ENCODE measurements at places on chromosomes 2 and 18.

DNA sequence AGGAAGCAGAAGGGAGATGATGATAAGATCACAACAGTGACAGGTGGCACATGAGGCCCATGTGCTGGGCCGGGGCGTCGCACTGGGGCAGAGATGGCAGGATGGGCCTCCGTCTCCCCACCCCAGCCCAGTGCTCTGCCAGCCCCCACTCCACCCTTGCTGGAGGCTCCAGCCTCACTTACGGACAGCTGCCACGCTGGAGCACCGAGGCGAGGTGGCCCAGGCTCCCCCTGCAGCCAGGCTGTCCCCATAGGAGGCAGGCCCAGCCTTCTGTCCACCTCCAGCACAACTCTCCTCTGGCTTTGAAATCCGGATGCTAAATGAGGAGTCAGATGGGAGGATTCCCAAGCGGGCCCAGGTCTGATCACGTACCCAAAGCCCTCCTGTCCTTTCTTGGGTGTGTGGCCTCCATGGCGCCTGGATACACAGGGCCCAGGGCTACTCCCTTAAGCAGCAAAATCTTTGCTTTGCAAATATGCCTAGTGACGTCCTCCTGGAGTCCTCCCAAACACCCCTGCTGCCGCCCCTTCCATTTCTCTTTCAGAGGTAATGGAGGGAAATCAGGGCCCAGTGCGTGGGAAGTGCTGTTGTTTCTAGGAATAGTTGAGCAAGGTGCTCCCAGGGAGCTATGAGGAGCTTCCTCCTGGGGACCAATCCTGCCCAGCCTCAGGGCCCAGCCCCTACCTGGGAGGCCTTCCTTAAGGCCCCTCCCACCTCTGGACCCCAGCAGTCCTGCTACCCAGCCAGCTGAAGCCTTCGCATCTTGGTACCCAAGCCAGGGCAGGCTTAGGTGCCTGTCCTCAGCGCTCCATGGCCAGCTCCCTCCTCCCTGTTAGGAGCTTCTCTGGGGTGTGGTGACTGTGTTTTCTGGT lies 170.4 kb upstream of the MYCN start:
- DNase-seq, result no peak

DNA sequence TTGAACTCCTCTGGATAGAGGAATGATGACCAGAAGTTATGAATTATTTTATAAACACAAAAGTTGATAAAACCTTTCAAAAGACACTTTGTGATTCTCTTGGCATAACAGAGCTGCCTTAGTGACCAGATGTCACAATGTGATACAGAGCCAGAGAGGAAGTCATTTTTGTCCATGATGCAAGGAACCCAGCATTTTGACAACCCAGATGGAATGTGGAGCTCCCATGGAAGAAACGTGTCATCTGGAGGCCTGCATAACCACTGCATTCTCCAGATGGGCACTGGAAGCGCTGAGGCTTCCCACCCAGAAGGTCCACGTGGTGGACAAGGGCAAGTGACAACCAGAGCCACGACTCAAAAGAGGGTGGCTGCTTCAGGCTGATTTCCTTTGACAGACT lies 30.1 kb downstream of the HRH4 start:
- DNase-seq, result no peak

DNA sequence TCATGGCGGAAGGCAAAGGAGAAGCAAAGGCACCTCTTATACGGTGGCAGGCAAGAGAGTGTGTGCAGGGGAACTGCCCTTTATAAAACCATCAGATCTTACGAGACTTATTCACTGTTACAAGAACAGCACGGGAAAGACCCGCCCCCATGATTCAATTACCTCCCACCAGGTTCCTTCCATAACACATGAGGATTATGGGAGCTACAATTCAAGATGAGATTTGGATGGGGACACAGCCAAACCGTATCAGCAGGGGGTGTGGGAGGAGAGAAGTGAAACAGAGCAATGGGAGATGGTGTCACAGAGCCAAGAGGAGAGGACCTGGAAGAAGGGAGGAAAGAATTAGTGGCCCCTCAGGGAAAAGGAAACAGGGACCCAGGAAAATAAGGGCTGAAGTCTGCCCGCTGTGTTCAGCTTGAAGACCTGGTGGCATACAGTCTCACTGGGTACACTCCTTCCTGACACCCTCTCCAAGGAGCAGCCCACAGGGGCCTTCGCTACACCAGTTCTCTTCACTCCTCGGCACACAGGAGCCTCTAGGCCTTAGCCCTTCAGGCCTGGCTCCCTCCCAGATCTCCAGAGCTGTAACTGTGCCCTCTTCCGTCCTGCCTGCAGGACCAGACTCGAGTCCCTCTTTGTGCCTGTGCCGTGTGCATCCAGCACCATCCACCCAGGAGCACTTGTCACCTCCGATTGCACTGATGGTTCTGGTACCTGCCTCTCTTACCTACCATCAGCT lies 262.1 kb downstream of the EIPR1 start:
- no peak for DNase-seq

DNA sequence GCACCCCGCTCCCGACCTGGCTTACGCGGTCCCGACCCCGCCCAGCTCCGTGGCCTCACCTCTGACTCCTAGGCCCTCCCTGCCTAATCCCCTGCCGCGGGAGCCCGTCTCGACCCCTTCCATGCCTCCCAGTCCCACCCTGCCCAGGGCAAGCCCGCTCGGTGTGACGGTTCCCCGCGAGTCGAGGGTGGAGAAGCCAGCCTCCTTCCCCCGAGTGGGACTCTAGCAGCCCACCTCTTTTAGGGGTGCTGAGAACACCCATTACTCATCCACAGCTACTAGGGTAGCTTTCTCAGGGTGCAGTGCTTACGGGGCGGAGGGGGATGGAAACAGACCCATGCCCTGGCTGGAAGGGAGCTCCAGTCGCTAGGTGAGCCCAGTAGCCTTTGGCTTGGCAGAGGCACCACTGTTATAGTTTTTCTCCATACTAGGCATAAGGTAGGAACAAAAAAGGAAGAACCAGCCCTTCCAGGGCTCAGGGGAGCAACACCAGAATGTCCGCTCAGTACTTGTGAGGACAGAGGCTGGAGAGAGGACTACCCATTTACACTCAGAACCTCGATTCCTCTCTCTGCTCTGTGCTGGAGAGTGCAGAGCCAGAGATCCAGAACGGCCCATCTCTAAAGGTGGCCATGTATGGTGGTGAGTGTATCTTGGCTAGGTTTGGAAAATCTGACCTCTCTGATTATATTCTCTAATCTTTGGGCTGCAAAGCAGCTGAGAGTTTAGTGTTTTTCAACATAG lies 606 bp downstream of the AGBL5 start:
- no peak for DNase-seq

DNA sequence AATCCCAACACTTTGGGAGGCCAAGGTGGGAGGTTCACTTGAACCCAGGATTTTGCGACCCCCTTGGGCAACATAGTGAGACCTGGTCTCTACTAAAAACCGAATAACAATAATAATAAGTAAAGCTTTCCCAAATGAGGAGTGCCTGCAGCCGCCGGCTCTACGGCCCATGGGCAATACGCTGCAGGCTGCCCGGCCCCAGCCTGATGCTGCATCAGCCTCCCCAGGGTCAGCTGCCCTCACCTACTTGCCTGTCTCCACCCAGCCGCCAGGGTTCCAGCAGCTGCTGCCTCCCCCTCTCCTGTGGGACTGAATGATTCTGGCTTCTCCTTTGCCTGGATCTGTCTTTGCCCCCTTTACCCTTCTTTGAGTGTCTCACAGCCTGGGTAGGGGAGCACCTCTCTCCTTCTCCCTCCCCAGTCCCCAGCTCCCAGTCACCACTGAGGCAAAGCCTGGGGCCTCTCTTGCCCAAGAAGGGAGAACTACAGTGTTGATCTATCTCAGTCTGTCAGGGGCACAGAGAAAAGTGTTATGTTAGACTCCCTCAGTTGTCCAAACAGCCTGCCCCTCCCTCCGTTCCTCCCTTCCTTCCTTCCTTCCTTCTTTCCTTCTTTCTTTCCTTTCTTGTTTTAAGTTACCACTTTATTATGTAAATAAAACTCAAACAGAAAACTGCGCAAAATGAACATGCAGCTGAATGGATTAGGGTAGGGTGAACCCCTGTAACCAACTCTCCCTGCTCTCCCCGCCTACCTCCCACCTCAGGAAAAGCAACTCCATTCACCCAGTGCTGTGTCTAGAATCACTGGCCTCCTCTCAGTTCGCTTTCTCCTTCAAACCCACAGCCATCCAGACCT lies 38.2 kb upstream of the NPAS2 start:
- DNase-seq, result no peak

GRCh38 chr2:47617523-47618271 lies 165.2 kb upstream of the MSH6 start:
- no peak for DNase-seq

DNA sequence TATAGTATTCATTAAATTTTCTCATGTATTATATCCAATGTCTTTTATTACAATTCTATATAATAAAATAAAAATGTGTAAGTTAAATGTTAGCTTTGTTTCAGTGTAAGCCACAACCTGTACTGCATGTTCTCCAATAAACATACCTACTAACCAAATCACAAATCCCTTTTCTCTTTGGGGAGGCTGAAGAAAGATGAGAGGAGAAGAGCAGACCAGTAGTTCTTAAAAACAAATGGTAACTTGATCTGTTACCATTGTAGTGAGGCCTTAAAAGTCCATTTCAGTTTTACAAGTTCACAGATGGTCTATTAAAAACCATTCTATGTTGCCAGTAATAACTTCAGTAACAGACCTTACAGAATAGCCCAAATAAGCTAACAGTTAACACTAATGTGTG lies 100.5 kb downstream of the SOS1 start:
- no peak for DNase-seq

DNA sequence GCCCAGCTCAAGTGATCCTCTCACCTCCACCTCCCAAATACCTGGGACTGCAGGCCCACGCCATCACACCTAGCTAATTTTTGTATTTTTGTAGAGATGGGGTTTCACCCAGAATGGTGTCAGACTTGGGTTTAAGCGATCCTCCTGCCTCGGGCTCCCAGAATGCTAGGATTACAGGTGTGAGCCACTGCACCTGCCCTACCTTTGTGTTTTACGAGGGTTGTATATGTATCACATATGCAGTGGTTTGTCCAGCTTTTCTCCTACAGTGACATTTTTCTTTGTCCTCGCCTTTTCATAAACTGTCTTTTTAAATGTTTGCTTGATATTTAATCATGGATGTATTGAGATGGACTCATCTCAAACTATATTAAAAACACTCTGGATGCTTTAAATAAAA lies 38.5 kb downstream of the AGAP1 start:
- no peak for DNase-seq

- no peak for DNase-seq
These were observed 48.8 kb downstream of the TFCP2L1 start for GRCh38 chr2:121236101-121236640.

DNA sequence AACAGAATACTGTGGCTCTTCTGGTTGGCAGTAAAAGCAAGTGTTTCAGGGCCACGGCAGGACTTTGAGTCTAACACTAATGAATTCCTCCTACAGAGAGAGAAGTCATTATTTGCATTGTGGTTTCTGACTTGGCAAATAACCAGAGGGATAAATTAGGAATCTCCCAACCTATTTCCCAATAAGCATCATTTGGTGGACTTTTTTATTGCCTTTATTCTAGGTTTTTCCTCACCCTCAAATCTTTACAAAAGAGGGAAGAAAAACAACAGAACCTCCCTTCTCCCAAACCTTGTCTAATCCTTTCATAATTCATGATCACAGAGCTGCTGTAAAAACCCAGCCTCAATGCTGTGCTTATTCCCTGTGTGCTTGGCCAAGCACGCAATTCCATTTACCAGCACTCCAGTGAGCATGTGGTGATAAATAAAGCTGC lies 179.7 kb downstream of the AGPS start:
- DNase-seq, result no peak

DNA sequence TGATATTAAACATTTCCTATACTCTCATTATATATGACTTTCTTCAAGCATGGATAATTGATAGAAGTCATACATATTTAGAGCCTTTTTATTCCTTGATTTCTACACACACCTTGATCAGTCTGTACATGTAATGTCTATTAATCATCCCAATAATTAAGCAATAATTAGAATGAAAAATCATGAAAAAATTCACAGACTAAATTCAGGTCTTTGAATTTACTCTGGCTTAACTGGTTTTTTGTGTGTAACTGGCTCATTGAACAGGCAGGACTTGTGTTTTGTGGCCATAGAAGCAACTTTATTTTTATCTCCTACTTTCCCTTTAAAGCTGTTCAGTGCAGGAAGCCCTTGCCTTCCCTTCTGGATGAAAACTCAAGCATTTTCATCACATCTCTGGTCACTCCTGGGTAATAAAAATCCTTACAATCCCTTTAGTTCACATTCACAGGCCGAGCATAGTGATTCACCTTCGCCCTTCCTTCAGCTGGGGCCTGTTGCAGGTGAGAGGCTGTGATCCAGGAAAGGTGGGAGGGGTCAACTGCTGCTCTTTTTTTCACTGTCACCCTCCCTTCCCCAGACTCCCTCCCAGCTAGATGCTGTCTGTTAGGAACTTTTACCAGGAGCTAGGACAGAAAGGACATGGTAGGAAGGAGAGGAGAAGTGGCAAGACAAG lies 58.0 kb upstream of the ITSN2 start:
- no peak for DNase-seq

- no peak for DNase-seq
These were observed 73.8 kb downstream of the NEURL3 start for GRCh38 chr2:96431319-96431718.

- no peak for DNase-seq
These were observed 385.2 kb downstream of the CMPK2 start for GRCh38 chr2:6480514-6480913.

DNA sequence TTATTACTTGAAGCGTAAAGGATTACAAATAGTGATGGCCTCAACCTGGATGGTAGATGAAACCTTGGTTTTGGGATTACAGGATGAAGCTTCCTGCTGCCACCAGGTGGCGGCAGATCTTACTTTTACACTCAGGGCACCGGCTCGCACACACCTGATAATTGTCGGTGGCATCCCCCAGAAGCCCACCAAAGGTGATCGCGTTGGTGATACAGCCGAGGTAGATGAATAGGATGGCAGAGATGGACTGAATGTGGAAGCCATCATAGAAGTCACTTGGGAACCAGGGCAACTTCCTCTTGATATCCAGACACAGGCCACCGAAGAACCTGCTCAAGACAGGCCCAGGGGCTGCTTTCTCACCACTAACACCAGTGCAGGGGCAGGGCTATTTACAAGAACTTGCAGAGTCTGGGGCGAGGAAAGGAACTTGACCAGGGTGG lies 51.8 kb downstream of the MTHFD2 start:
- DNase-seq, result peak; percentile 17

DNA sequence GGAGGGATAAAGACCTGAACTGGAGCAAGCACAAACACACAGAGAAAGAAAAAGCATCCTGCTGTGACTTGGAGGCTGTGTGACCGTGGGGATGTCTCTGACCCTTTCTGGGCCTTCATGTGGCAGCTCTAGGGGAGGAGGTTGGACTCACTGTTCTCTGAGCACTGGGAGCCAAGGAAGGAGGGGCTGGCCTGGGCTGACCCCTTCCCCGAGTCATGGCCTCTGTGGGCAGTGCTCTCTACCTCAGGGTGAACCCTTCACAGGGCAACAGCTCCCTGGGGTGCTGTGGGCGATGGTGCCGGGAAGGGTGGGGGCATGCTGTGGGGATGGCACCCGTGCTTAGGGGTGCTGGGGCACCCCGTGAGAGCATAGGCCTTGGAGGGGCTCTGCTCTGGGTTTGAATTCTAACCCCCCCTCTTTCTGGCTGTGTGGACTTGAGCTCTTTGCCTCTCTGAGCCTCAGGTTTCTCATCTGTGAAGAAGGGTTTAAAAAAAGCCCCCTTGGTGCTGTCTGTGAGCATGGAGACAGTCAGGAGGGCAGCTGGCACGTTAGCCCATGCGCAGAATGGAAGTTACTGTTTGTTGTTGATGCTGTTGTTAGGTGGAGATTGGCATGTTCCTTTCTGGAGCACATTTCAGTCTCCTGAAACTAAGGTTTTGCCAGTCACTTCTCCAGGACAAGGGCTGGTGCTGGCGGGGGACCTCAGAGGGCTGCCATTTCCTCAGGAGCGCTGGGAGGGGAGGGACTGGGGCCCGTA lies 700 bp downstream of the TOGARAM2 start:
- no peak for DNase-seq

GRCh38 chr2:158189526-158189925 lies 87.8 kb downstream of the UPP2 start:
- DNase-seq, result no peak
